Suppressor macrophage treated with lipopolysaccharide for 4 hours (primary cell): ENCODE measurements at places on chromosomes 4 and X.

DNA sequence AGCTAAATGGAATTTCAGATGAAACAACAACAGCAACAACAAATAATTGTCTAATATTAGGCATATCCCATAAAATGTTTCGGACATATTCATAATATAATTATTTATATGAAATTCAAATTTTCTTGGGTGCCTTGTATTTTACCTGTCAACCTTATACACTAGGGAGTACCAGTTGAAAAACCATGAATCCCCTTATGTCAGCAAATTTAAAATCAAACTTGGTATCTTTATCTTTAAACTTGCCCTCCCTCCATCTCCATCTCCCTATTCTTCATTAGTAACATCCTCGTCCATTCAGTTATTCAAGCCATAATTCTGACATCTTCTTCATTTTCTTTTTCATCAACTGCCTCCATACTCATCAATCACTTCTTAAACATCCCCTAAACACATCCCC lies 974.5 kb upstream of the HS3ST1 start:
- DNase-seq, result no peak

DNA sequence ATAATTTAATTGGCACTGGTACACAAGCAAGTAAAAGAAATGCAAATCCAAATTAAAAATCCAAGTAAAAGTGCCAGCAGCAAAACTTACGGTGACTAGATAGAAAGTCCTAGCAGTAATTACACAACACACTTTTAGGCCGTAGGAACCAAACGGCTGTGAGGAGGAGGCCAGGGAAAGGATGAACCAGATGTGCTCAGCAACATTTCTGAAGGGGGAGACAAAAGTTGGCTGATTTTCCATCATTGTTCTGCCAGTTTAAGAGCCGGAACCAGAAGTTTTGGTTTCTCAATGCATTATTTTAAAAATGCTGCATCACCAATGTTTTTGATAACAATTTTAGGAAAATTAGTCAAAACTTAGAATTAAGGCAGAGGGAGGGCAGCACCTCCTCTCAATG lies 68.7 kb upstream of the ENPP6 start:
- no peak for DNase-seq

GRCh38 chr4:82810176-82810575 lies 11.6 kb upstream of the SCD5 start:
- DNase-seq, result no peak

- no peak for DNase-seq
Observed at GRCh38 chrX:48482526-48482925, 6.5 kb downstream of the FTSJ1 start.

- no peak for DNase-seq
Observed at GRCh38 chrX:115895678-115896329, 274.7 kb upstream of the AGTR2 start.

DNA sequence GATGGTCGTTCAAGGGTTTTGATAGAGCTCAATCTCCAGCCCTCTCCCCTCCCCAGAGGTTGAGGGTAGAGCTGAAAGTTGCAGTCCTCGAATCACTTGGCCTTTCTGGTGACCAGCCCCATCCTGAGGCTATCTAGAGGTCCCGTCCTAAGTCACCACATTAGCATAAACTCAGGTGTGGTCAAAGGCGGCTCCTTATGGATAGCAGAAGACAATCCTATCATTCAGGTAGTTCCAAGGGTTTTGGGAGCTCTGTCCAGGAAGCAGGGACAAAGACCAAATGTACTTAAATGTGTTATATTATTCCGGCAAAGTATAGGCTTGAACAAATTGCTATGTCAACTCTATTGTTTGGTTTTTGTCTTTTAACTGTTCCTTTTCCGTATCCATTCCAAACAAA lies 30.6 kb downstream of the PDK3 start:
- no peak for DNase-seq

GRCh38 chr4:182711211-182711610 lies 206.0 kb downstream of the DCTD start:
- DNase-seq, result no peak

DNA sequence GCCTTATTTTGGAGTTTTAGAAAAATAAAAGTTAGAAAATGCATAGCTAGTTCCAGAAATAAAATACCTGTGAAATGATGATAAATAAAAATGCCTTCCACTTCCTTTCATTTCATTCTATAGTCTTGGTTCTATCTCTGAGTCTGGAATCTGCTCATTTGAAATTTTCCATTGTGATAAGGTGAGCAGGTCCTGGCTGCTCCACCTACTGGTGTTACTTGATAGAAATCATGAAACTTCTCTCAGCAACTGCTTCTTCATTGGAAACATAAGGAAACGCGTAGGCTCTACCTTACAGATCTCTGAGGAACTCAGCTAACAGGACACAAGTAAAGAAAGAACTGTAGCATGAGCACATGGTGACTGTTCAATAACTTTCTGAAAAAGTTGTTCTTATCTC lies 141.8 kb downstream of the DCHS2 start:
- DNase-seq, result no peak

GRCh38 chrX:14291666-14292500 lies 237.5 kb upstream of the GLRA2 start:
- DNase-seq, result no peak

DNA sequence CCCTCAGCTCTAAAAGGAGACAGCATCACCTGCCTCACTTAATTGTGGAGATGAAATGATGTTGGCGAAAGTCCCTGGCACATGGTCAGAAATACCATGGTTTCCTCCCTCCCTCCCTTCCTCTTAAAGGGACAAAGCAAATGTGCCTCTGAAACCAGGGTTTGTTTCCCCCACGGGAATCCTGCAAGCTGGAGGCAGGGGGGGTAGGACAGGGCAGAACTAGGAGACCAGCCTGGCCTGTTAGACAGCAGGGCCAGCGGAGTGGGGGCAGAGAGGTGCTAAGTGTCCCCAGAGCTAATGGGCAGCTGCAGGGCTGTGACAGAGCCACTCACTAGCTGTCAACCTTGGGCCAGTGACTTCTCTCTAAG lies 5.7 kb downstream of the RTL5 start:
- no peak for DNase-seq

GRCh38 chrX:127877318-127877717 lies 174.9 kb downstream of the ACTRT1 start:
- DNase-seq, result no peak

DNA sequence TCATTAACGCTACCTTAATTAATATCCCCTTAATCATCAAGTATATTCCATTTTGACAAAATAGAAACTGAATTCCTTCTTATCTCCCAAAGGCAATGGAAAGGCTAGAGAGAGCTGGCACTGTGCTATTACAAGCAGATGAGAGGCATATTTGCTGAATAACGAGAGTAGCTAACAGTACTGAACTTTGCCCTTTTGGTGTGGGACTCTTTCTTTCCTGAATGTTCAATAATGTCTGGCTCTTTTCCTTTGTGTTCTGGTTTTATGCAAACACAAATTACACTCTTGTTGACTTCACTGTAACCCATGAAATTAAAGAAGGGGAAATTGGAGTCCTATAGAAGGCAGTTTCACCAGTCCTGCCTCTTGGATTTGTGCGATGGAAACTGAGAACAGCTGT lies 63.5 kb downstream of the SHROOM3 start:
- DNase-seq, result no peak
